SJSA1 (cell line): ENCODE measurements at places on chromosomes 5 and 9. TPM values are rescaled to one million over a fixed set of nuclear protein-coding genes. Genes with fewer than 3 reads are reported as not detected.

DNA sequence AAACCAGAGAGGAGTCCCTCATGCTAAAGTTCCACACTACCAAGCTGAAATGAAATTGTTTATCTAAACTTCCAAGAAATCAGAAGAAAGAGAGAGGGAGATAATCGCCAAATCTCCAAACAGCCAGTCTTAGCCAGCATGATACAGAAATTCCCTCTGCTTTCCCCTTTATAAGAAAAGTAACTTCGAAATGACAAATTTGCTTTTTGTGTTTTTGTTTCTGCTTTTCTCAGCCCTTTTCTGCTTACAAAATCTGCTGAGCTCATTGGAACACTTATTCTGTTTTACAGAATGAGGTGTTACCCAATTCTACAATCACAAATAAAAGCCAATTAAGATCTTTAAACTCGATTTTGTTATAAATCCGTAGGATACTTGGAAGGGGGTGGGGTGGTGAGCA, 72.9 kb downstream of the SFXN1 start:
- H3K27me3 ChIP-seq = peaks cover 9% of the 10 kb centered on the region; the same call in 1 of the 2 replicates
- no peak overlapping the region for H3K4me3 ChIP-seq
- no peak overlapping the region for H3K27ac ChIP-seq
- no peaks in the 10 kb centered on the region for H3K36me3 ChIP-seq

- 0 out of 2 replicates have a peak overlapping the region, but pooled peaks have one; percentile 3 for H3K27ac ChIP-seq
- DNase-seq = peak; percentile 43
- no peaks in the 10 kb centered on the region for H3K36me3 ChIP-seq
- H3K27me3 ChIP-seq = no peaks in the 10 kb centered on the region
- H3K4me1 ChIP-seq = peaks cover 50% of the 10 kb centered on the region
- no peak overlapping the region for H3K4me3 ChIP-seq
These were observed 113.0 kb downstream of the RPS23 start for GRCh38 chr5:82164977-82165713.

DNA sequence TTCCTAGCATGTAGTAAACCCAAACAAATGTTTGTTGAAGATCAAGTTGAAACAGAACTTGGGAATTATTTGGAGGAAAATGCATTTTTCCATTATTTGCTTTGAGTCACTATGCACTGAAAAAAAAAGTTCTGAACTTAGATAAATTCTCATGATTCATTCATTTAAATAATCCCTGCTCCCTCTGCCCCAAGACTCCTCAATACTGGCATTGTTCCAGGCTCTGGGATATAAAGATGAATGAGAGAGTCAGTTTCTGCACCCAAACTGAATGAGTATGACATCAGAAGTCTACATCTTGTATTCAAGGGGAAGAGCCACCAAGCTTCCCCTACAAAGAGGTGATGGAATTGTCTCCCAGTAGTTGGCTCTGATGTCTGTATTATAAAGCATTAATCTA, 123.9 kb downstream of the SEC61B start:
- no peak overlapping the region for H3K4me3 ChIP-seq
- no peaks in the 10 kb centered on the region for H3K36me3 ChIP-seq
- no peak overlapping the region for H3K27ac ChIP-seq

- peak; percentile 74 for DNase-seq
- H3K27ac ChIP-seq = peak overlapping the region; percentile 93
- H3K4me1 ChIP-seq = peaks cover 82% of the 10 kb centered on the region
- H3K36me3 ChIP-seq = peaks cover 34% of the 10 kb centered on the region
These were observed 9.3 kb downstream of the STOM start for GRCh38 chr9:121360601-121361374.

- H3K4me1 ChIP-seq = no peaks in the 10 kb centered on the region
- H3K36me3 ChIP-seq = no peaks in the 10 kb centered on the region
- no peaks in the 10 kb centered on the region for H3K27me3 ChIP-seq
These were observed 216.9 kb upstream of the ZNF608 start for GRCh38 chr5:124963236-124963919.

GRCh38 chr9:71901695-71902597, 9.0 kb downstream of the ABHD17B start:
- no peak overlapping the region for H3K27ac ChIP-seq

The IFNA21 gene
- total RNA-seq = not detected in 2 replicates

The ZFP2 gene
- not detected in 2 replicates for total RNA-seq

The PFN3 gene
- not detected in 2 replicates for total RNA-seq
